Activated gamma-delta T cell treated with anti-CD3 and anti-CD28 coated beads, Interleukin-2, amount 50 U/mL, for 16 hours (primary cell): ENCODE measurements at places on chromosomes 5 and 9.

- no peak for DNase-seq
These were observed 250.8 kb downstream of the MAT2B start for GRCh38 chr5:163756170-163756569.

DNA sequence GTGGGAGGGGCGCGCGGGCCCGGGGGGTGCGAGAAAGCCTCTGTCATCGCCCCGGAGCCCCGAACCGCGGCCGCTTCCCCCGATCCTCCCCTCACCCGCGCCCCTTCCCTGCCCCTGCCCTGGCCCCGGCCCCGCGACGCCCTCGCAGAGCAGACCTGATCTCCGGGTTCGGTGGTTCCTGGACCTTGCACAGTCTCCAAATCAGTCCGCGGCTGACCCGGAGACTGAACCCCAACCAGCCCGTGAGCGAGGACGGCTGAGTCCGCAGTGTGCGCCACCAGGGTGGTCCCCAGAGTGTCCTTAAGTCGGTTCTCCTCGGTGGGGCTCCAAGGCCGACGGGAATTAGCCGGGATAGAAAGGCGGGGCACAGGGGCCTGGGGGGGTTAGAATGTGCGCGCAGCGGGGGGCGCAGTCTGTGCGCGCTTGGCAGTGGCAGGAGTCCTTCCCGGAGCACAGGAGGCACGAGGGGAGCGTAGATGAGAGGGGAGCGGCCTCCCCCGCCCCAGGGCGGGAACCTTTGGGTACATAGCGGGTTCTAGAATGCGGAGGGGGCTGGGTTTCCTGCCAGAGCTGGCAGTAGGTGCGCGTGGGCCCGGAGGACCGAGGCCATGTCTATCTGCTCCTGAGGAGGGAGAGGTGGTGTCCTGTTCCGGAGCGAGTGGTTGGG lies 779 bp downstream of the PKN3 start:
- no peak for DNase-seq

GRCh38 chr9:133115604-133116345 lies 5.3 kb downstream of the RALGDS start:
- no peak for DNase-seq

DNA sequence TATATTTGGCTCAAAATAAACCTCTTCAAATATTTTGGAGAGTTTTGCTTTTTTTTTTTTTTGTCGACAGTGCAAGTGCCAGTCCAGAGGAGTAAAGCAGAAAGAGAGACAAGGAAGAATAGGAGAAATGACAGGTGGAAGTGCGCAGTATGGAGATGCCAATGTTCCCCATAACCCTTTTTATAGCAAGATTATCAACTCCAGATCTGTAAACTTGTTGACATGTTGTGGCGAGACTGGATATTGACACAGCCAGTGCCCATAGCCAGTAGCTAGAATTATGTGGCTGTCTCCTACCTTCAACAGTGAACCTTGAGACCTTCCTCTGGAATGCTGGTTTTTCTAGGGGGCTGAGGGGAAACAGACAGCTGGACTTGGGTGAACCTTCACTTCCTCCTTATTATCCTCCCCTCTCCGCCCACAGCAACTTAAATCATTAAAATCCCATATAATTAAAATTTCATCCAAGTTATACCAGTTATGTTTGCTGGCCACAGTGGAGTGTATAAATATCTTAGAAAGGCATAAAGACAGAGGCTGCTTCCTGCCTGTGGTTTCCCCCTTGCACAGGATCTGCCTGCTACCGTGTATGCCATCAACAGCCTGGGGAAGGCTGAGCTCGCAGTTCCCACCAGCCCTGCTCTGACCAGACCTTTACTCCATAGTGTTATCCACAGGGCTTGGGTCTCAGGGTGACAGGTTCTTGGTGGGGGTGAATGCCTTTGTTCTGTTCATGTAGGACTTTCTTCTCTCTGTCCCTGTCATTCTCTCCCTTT lies 112.3 kb upstream of the ANKH start:
- DNase-seq = no peak

- no peak for DNase-seq
These were observed 253.8 kb downstream of the CDK5RAP2 start for GRCh38 chr9:120326049-120326693.

DNA sequence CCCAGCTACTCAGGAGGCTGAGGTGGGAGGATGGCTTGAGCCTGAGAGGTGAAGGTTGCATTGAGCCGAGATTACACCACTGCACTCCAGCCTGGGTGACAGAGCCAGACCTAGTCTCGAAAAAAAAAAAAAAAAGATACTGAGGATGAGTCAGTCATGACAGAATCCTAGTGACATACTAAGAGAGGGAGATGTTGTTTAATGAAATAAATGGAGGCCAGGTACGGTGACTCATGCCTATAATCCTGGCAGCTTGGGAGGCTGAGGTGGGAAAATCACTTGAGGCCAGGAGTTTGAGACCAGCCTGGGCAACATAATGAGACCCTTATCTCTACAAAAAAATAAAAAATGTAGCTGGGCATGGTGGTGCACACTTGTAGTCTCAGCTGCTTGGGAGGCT lies 107.2 kb downstream of the ZFAND5 start:
- no peak for DNase-seq

- no peak for DNase-seq
These were observed 15.5 kb upstream of the BNC2 start for GRCh38 chr9:16885931-16886330.

- DNase-seq = no peak
These were observed 70.8 kb upstream of the CDKN2B start for GRCh38 chr9:22079873-22080341.

DNA sequence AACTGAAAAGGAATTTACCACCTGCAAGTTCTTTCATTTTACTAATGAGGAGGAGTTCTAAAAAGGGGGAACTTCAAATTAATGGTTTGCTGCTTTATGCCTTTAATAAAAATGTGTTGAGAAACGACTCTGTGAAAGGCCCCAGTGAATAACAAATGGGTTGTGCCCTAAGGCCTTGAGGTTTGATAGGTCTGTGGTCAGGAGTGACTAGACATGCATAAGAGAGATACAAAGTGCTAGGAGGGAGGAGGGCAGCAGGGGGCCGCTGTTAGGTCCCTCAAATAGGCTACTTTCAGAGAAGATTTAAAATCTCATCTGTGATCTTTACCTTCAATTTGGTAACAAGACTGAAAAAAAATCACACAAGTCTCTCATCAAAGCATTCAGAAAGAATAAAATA lies 58.3 kb downstream of the FAM81B start:
- DNase-seq = no peak

DNA sequence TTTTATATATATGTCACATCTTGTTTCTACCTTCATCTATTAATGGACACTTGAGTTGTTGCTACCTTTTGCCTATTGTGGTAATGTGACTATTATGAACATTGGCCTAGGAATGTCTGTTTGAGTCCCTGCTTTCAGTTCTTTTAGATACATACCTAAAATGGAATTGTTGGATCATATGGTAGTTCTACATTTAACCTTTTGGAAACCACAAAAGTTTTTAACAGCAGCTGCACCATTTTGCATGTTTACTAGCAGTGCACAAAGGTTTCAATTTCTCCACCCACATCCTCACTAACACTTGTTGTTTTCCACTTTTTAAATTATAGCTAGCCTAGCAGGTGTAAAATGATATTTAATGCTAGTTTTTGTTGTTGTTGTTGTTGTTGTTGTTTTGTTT lies 88.4 kb downstream of the GALNT10 start:
- DNase-seq = no peak

GRCh38 chr5:172591636-172592035 lies 49.4 kb upstream of the NEURL1B start:
- no peak for DNase-seq

DNA sequence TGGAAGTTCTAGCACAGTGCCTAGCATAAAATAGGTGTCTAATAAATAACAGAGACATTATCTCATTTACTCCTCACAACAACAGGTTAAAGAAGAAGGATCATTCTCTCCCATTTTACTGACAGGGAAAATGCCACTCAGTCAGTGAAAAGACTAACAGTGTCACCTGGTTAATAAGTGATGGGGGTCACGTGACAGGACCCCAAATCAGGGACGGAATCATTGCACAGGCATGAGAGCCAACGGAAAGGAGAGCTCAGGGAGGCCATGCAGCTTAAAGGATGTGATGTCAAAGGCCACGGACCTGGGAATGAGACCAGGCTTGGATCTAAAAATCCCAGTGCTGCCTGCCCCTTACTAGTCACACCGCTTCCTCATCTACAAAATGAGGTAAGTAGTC lies 101.2 kb downstream of the BNC2 start:
- DNase-seq = no peak

DNA sequence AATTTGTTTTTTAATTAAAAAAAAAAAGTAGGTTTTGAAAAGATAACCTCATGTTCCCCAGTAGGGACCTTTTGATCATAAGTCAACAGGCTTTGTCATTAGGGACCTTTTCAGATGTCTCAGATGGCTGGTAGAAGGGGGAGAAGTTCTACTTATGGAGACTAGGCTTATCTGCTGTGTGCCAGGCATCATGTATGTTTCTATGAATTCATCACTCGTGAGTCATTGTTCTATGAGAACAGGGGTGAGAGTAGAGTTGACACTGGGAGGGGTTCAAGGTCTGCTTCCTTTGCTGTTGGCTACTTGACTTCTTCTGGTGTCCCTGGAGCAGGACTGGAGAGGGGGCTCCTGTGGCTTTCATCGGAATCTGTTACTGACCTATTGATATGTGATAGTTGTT lies 138.8 kb downstream of the KDM4C start:
- no peak for DNase-seq

GRCh38 chr5:141094481-141095262 lies at the start of gene PCDHB2:
PCDHB2 (plus strand) TSS chr5:141094615; CDS start chr5:141094791, 176 bp downstream.
- no peak for DNase-seq

- no peak for DNase-seq
These were observed 91.9 kb downstream of the TMEM215 start for GRCh38 chr9:32875242-32875641.

DNA sequence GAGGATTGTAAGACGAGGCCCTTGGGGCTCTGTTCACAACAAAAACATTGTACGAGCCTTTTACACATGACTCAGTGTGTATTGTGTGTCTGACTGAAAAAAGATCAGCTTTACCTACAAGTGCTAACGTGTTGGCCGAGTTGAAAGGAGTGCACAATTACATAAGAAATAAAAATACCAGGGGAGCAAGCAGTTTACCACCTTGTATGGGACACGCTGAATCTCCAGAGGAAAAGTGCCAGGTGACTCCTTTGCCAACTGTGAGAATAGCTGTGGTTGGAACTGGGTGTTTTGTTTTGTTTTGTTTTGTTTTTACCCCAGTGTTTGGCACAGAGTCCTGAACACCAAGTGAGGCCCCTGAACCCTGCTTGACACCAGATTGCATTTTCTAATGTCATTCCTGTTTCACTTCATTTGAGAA lies 32.8 kb upstream of the ZSWIM6 start:
- no peak for DNase-seq

GRCh38 chr5:146883511-146883910 lies 5.0 kb upstream of the PPP2R2B start:
- DNase-seq = no peak

GRCh38 chr9:8552732-8553131 lies 753.2 kb upstream of the DMAC1 start:
- DNase-seq = no peak

DNA sequence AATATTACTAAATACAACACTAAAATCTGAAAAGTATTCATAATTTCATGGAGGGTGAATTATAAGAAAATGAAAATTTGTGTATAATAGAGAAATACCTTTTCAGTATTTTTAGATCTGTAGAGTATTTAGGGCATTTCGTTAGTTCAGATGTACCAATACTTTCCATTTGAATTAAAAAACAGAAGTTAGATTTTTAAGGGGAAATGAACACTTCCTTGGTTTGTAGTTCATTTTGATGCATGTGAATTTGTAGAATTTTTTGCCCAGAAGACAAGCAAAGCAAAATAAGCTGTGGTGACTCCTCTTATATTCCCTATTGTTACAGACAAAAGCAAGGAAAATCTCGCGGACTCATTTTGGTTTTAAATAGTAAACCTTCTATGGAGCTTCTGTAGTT lies 209.0 kb upstream of the RPS23 start:
- no peak for DNase-seq
